ENCODE measurements at places on chromosomes 12 and 14.

DNA sequence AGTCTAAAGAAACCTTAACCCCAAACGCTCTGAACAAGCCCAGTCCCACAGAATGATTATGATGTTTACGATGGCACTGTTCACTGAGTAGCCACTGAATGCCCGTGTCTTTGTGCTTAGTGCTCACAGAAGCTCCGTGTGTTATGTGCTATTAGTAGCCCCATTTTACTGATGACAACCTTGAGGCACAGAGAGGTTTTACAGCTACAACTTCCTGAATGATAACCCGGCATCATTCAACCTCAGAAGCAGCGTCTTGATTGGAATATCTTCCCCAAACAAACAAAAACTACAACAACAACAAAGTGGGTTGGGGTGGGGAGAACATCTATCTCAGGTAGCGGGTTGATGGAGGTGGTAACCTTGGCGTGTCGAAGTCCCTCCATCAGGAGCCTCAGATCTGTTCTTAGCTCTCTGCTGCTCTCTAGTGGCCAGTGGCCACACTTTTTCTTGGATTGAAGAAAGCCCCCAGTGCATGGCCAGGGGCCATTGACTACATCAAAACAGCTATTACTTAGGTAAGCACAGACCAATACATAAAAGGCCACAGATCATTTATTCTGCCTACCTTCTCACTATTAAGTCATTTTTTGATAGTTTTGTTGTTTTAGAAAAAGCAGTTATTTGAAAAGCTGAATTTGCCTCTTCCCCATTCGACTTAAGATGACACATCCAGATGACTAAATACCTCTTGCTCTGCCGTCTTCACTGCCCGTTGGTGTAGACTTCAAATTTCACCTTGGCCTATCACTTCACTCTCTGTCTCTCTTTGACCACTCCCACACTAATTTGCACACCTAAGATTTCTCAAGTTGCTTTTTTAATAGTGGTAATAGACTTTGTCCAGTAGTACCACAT, 376.9 kb downstream of the GALC start:
- peak; percentile 79 for DNase-seq

GRCh38 chr14:72665259-72665658, 228.6 kb downstream of the DPF3 start:
- DNase-seq = no peak

DNA sequence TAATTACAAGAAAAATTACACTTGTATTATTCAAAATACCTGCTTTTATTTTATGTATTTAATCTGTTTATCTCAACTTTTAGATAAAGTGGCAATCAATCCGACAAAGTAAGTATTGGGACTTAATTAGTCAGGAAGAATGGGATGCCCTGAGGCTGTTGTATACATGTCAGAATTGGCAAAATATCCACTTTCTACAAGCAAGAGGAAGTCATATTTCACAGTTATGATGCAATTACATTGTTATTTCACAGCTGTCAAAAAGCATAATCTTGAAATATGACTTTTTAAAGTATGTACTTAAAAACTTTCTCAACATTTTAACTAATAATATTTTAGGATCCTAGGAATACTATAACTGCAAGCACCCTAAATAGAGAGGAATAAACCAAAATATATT, 357.1 kb upstream of the MGAT4C start:
- DNase-seq = no peak

- peak; percentile 78 for DNase-seq
Measured at GRCh38 chr12:70418101-70418500, 52.0 kb downstream of the KCNMB4 start.

All from head of caudate nucleus (tissue), 42 donors.